ENCODE measurements at places on chromosomes 7 and 10.

DNA sequence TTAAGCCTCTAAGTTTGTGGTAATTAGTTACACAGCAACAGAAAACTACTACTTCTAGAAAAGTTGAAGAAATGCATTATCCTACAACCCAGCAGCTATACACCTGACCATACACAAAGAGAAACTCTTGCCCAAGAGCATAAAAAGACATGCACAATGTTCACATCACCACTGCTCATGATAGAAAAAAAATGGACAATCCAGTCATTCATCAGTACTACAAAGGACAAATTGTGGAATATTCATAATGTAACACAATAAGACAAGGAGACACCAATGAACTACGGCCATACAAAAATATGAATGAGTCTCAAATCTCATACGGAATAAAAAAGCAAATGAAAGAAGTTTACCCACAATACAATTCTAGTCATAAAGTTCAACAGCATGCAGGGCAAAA lies 87.4 kb downstream of the ZFAND4 start:
- DNase-seq, result no peak

GRCh38 chr10:123967626-123968243 lies 76.1 kb upstream of the CPXM2 start:
- DNase-seq, result no peak

DNA sequence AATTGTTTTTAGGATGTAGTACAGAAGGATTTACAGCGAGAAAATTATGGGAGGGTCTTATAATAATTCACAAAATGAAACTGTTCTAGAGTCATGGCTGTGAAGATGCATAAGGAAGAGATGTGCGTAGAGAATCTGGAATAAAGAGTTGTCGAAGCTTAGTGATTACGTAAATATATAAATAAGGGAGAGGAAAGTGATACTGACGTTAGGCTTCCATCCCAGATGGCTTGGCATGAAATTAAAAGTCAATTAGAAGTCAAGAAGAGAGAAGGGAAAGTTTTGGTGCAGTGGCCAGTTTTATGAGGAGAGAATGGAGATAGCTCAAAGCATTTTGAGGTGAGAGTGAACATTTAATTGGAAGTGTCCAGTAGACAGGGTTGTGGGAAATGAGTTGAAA lies 85.5 kb downstream of the LCOR start:
- no peak for DNase-seq

DNA sequence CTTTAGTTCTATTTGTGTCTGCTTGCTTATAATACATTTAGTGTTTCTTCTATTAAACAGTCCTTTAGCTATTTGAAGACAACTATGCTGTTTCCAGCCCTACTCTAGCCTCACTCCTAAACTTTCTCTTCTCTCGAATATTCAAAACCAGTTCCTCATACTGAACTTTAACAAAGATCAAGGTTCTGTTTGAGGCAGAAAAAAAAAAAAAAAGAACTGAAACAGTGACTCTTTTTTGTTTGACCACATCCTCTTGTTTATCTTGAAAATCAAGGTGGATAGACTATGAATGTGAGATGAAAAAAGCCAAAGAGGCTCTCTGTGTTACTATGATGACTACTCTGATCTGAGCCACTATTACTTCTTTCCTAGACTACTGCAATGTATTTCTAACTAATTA lies 154.3 kb downstream of the ZNF365 start:
- DNase-seq, result no peak

GRCh38 chr7:3042861-3043489 lies 692 bp downstream of the CARD11 start:
- DNase-seq, result no peak

DNA sequence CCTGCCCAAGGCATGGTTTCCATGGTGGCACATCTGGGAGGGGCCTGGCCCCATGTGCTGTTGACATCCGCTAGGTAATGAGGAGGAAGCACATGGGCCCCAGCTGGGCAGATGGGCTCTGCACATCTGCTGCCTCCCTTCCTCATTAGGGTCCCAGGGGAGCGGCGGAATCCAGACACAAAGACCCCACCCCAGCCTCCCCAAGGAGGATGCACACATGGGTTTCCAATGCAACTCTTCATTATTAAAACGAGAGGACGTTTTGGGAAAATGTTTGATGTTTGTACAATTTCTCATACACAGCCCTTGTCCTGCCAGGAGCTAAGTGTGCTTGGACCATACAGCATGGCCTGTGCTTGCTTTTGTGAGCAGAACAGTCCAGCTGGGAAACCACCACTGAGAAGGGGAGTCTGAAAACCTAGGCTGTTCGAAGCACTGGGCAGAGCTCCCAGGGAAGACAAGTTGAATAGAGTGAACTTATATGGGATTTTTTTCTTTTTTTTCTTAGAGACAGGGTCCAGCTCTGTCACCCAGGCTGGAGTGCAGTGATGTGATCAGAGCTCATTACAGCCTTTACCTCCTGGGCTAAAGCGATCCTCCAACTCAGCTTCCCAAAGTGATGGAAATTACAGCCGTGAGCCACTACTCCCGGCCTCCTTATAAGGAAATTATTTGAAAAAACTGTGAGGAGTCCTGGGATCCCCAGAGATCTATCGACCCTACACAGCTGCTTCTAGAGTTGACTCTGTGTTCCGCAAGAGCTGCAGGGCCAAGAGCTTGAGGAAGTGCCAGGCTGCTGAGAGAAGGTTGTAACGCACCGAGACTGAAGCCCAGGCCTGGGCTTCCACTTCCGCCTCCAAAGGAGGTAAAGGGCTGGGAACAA lies 23.4 kb downstream of the FAM107B start:
- DNase-seq, result no peak

GRCh38 chr7:146875981-146876380 lies 759.4 kb downstream of the CNTNAP2 start:
- DNase-seq, result no peak

GRCh38 chr10:60808036-60808435 lies 29.8 kb downstream of the CDK1 start:
- DNase-seq, result no peak

DNA sequence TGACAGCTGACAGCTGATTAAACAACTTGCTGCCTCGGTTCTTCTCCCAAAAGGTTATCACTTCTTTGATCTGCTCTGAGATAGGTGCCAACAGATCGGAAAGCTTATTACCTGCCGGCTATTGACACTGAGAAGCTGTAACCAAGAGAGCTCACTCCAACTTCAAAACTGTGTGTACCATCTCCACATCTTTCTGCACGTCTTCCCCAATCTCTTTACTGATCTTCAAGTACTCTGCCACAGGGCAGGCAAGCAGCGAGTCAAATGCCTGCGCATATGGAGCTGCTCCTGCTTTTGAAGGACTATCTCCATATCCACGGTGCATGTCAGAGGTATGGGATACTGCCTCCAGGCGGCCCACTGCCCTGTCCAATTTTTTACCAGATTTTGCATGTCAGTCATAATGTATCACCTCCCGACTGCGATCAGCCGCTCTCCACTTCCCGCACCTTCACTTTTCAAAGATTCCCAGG lies 352 bp upstream of the ZNF485 start:
- DNase-seq, result no peak

DNA sequence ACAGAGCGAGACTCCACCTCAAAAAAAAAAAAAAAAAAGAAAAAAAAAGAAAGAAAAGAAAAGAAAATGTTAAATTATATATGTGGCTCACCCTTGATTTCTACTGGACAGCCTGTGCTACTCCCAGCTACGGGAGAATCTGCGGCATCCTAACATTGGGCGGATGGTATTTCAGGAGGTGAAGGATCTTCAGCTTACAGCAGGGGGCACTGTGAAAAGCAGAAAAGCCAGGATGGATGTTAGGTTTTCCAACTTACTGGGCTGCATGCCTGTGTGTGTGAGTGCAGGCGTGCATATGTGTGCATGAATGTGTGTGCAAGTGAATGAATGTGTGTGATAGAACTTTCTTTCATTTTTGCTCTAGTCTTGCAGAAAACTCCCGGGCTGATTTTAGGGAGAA lies 1066.5 kb downstream of the TYW1 start:
- DNase-seq, result no peak

DNA sequence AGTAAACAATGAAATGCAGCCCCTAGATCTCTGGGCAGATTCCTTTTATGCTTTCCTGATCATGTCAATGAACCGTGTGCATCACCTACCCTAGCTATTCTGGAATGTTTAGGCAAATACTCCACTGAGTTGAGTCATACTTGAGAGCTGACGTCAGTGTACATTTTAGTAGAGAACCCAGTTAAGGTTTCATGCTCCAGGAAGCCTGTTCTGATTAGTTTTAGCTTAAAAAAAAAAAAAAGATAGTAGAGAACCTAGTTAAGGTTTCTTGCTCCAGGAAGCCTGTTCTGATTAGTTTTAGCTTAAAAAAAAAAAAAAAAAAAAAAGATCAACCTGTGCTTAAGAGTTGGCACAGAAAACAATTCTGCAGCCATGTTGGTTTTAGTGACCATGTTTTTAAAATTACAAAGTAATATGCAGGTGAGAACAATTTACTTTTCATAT lies 3.7 kb upstream of the MCU start:
- DNase-seq, result peak; percentile 47

DNA sequence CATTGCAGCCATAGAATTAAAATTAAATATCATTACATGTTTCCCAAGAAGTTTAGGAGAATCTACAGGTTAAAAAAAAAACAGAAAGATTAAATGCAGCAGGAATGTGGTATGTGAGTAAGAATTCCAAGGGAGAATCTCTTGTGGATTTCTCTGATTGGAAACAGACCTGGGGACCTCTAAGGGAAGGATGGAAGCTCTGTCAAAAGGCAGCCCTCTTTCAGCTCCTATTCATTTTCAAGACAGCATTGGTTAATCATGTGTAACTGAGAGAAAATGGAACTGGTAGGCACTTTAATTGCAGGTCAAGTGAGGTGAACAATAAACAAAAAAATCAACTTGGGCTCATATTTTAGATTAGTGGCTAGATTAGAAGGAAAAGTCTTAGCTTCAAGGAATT lies 81.4 kb upstream of the MTPN start:
- DNase-seq, result no peak

DNA sequence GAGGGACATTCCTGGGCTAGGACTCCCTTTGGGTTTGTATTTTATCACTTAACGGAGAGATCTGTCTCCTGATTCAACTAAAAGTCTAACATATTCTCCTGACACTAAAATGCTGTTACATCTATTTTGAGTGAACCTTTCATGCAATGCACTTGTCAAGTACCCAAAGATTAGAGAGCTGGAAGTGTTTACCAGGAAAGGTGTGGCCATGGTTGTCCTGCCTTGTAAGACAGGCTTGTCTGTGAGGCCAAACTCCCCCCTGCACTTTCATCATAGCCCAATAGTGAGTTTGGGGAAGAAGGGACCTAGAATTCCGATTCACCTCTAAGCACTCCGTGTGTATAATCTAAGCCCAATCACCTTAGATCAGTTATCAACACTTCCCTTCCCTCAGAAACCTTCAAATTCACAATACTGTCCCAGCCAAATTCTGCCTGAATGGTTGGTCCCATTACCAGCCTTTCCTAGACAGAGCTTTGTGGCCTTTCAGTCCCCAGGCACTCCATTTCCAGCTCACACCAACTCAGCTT lies 162.6 kb upstream of the NAMPT start:
- no peak for DNase-seq

- peak; percentile 42 for DNase-seq
These were observed 1.8 kb downstream of the DDIT4 start for GRCh38 chr10:72275351-72276012.

GRCh38 chr7:143499246-143499645 lies 21.6 kb downstream of the TAS2R41 start:
- no peak for DNase-seq

DNA sequence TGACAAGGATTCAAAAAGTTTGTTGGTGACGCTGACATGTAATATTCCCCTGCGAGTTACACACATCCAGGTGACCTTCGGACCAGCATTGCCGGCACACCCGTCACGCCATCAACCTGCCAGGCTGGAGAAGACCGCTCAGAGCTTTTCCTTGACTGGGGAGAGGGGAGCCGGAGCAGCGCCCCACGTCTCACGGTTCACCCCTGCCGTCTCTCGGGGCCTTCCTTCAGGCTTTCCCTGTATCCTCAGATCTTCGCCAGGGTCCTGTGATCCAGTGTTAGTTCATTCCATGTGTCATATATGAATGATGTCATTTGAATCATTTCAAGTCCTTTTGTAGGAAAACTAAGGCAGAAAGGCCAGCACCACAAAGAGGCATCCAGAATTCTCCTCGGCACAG lies 127.8 kb downstream of the MGMT start:
- DNase-seq, result no peak

DNA sequence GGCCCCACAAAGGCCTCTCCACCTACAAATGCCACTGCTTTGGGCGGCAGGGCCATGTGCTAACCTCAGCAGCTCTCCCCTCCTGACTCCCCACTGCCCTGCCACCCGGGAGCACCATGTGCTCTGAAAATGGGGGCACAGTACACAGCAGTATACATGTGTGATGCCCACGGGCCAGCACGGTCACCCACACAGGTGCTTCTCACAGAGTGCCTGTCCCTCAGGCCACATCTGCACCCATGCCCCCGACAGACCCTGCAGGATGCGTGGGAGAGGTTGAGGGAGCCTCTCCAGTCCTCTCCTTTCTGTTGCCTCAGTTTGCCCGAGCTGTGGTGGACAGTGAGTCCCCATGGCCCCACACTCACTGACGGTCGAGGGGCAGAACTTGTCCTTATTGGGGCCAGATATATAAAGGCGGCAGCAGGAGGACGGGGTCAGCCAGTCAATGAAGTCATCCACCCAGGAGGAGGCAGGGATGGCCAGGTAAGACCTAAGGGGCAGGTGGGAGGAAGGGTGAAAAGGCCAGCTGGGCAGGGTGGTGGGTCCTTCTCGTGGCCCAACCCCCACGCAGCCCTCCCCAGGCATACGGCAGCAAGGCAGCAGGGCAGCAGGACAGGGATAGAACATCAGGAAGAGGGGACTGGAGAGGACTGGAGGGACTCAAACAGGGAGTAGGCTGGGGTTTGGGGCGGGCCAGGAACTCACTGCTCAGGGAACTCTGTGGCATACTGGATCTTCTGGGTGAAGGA lies 19.6 kb downstream of the NPC1L1 start:
- no peak for DNase-seq

DNA sequence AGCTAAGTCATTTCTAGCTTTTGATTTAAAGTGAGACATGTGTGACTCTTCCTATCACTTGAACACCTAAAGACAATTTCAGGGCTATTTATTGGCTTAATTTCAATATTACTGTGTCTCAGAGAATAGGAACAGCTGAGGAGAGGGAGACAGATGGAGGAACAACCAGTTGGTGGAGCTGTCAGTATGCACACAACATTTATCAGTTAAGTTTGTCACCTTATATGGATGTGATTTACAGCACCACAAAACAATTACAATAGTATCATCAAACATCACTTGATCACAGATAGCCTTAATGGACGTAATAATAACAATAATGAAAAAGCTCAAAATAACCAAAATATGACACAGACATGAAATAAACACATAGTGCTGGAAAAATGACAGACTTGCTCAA lies 129.6 kb downstream of the NPSR1 start:
- no peak for DNase-seq

- DNase-seq, result no peak
These were observed 72.6 kb downstream of the ST7 start for GRCh38 chr7:117025891-117026290.

Measured in NCI-H2029 (cell line).